DMS79 (cell line): ENCODE measurements at places on chromosomes 1 and 21.
A peak's percentile ranks its signal among the peaks of the same experiment; 100 is the strongest.

GRCh38 chr21:42974832-42975820 is 764 bp downstream of the PKNOX1 start:
- peak; percentile 34 for DNase-seq

GRCh38 chr1:185393205-185393604 is 76.2 kb upstream of the IVNS1ABP start:
- DNase-seq: no peak

DNA sequence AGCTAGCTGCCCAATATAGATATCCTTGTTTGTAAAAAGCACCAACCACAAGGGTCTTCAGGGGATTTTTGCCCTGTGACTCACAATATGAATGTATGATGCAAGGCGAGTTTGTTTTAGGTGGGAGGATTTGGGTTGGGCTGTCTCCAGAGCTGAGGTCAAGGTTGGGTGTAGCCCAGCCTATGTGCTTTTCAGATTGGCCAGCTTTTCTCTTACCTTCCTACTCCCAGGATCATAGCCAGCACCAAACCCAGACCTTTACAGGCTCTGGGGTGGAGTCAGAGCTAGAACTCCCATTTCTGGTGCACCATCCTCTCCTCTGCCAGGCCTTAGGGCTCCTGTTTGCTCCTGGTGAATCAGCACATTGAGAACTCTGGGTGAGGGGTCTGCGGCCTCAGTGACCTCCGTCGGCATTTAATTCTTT is 55.6 kb upstream of the GCLM start:
- DNase-seq: no peak

GRCh38 chr1:90850898-90851710 is 134.0 kb upstream of the BARHL2 start:
- DNase-seq: peak; percentile 43

DNA sequence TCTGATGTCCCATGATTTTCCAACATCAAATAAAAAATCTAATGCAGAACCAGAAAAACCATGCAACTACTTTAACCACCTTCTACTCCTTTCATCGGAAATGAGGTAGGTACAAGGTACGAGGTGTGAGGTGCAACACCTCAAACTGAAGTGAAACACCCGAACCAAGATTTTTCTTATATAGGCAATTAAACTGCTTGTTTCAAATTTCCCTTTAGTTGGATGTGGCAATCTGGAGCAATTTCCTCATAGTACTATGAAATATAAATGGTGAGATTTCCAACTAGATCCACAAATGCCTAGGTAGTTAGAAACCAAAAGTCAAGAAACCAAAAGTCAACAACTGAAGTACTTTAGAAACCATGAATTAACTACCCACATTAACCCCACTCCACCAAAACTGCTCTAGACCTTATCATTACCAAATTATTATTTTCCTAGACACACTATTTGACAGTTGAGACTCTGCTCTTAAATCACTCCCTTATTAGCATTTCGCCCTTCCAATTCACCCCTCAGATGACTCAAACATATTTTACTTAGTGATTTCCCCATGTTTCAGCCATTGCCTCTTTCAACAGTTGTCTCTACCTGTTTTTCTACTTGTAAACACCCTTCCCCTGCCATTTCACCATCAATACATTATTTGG is 37.8 kb downstream of the FUBP1 start:
- no peak for DNase-seq

DNA sequence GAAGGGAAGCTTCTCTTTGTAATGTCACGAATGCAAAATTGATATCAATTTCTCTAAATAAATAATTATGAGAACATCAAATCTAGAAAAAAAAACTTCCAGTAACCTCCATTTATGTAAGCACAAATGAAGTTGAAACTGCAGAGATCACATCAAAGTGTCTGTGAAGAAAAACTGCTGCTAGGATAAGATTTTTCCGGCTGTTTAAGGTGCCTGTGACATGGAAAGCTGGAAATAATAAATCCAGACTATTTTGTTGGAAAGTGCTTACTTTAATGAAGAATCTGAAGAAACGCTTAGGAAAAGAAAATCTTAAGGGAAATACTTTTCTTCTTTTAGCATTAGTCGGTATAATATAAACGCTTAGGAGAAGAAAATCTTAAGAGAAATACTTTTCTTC is 57.0 kb downstream of the CHRM3 start:
- DNase-seq: no peak

GRCh38 chr21:42001781-42002180 is 8.4 kb downstream of the ZBTB21 start:
- DNase-seq: no peak
